ENCODE measurements at places on chromosomes 6 and 20.

DNA sequence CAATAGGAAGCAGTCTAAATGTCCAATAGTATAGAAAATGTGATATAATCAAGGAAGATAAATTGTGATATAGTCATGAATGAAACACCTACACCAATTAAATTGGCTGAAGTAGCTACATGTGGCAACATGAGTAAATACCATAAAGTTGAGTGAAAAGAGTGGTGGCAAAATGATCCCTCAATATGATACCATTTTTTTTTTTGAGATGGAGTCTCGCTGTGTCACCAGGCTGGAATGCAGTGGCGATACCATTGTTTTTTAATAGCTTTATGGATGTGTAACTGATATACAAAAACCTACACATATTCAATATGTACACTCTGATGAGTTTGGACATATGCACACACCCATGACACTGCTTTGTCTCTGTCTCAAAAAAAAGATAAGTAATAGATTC, 20.9 kb upstream of the ILRUN start:
- no peak for DNase-seq

- no peak for DNase-seq
These were observed 697.1 kb downstream of the DOK5 start for GRCh38 chr20:55172310-55173002.

DNA sequence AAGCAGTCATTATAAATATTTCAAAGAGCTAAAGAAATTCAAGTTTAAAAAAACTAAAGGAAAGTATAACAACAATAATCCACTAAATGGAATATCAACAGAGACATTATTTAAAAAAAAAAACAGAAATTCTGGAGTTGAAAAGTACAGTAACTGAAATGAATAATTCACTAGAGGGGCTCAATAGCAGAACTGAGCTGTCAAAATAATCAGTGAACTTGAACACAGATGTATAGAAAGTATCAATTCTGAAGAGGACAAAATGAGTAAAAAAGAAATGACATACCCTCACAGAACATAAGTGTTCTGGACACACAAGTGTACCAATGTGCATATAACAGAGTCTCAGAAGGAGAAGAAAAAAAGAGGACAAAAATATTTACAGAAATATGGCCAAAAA, 191.6 kb upstream of the RUNX2 start:
- no peak for DNase-seq

DNA sequence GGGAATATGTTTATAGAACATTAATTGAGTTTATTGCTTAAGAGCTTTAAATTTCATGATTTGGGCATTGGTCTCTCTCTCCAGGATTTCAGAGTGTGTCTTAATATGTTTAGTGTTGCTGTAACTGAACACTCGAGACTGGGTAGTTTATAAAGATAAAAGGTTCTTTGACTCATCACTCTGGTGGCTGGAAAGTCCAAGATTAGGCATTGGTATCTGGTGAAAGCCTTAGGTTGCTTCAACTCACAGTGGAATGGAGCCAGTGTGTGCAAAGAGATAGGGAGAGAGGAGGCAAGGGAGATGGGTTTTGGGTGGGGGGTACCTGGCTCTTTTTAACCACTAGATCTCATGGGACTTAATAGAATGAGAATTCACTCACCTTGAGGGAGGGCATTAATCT, 35.6 kb upstream of the DTNBP1 start:
- DNase-seq = no peak

GRCh38 chr6:11331111-11331510, 98.6 kb upstream of the NEDD9 start:
- DNase-seq = no peak

DNA sequence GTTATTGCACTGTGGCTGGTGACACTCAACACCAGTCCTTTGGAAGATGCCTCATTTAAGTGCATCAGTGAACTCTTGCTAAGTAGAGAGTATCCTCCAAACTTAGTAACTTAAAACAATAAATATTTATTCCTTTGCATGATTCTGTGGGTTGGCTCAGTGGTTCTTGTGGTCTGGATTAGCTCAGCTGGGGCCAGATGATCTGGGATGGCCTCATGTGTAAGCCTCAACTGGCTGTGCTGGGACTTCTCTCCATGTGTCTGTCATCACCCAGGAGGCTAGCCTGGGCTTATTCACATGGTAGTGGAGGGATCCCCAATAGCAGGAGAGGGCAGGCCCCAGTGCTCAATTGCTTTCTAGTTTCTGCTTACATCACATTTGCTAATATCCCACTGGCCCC, 8.3 kb downstream of the LRRN4 start:
- no peak for DNase-seq

GRCh38 chr6:130598021-130598989, 228.9 kb upstream of the SMLR1 start:
- no peak for DNase-seq

GRCh38 chr6:42726485-42727086, 4.2 kb upstream of the PRPH2 start:
- DNase-seq = peak; percentile 64

DNA sequence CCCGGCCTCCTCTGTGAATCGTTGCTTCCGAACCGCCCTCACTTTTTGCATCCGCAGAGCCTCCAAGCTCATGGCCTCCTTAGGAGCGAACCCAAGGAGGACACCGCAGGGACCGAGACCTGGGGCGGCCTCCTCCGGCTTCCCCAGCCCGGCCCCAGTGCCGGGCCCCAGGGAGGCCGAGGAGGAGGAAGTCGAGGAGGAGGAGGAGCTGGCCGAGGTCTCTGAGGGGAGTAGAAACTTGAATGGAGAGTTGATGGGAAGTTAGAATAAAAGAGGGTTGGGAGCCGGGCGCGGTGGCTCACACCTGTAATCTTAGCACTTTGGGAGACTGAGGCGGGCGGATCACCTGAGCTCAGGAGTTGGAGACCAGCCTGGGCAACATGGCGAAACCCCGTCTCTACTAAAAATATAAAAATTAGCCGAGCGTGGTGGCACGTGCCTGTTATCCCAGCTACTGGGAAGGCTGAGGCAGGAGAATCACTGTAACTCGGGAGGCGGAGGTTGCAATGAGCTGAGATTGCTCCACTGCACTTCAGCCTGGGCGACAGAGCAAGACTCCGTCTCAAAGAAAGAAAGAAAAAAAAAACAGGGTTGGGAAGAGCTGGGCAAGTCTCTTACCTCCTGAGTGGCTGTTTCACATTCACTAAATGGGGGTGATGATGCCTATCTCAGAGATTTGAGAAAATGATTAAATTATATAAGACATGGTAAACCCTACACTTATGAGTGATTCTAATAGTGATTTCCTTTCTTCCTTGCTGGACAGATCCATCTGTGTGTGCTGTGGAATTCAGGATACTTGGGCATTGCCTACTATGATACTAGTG, 805 bp downstream of the MSH5 start:
- no peak for DNase-seq

GRCh38 chr6:41922154-41922553, 855 bp downstream of the BYSL start:
- no peak for DNase-seq

GRCh38 chr6:90819483-90819882, 232.6 kb upstream of the MAP3K7 start:
- no peak for DNase-seq

DNA sequence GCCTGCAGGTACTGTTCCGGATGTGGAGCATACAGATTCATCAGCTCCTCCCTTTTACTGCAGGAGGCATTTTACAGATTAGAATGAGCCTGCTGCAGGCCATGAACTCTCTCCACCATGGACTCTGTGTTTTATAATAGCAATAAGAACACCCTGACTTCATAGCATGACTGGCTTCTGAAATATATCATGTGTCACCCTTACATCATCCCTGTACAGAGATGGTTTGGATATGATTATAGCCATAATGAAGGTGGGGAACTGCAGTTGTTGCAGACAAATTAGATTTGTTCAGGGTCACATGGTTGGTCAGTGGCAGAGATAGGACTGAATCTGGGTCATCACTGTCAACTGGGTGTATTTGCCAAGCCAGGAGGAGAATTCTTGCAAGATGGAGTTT, 100.7 kb downstream of the FOXO3 start:
- no peak for DNase-seq

DNA sequence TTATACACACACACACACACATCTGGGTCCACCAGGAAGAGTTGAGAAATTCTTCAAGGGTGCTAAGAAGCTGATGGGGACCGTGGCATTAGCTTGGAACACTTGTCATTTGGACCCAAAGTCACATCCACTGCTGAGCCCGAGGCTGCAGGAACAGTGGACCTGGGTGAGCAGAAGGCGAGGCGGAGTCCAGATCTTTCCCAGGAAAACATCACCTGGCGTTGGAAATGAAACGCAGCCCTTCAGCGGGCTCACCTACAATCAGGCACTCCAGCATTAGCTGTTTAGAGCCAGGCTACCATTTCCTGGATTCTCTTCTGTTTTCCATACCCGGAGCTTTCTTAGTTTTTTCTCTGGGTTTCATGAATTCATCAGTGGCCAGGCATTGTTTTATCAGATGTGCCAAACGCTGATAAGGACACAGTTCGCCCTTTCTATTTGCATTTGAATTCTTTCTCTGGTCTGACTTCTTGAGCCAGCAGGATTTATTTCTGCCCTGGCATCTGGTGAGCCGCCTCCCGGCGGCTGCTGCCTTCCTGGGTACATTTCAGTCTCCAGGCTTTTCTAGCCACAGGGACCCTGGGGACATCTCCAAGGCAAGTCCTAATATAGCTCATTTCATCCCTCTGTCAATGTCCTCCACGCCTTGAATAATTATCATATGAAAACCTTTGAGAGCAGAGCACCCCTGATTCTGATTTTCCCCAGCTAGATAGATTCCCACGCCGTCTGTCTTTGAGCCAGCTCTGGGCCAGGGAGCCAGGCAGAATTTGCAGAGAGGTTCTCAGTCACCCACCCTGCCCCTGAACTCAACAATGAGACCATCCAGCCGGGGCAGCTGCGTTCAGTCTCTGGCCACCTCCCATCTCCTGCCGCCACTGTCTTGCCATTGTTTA, 170.9 kb downstream of the TTLL2 start:
- no peak for DNase-seq

GRCh38 chr6:169784821-169785340, 33.5 kb downstream of the ERMARD start:
- no peak for DNase-seq

DNA sequence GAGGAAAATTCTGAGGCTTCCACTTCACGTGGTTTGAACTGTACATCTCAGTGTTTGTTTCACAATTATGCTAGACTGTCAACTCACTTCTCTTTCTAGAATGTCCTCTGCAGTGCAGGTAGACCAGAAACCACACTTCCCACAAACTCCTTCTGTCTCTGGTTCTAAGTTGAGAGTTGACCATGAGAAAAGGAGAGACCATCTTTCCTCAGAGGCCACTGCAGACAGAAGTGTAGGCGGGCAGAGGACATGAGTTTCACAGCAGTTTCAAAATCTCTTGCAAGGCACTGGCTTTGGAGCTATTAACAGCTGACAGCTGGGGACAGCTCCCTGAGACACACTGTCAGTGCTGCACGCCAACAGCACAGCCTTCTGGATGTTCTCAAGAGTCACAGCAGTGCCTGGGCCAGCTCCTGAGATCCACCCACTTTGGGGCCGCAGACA, 55.4 kb upstream of the MOXD1 start:
- no peak for DNase-seq

DNA sequence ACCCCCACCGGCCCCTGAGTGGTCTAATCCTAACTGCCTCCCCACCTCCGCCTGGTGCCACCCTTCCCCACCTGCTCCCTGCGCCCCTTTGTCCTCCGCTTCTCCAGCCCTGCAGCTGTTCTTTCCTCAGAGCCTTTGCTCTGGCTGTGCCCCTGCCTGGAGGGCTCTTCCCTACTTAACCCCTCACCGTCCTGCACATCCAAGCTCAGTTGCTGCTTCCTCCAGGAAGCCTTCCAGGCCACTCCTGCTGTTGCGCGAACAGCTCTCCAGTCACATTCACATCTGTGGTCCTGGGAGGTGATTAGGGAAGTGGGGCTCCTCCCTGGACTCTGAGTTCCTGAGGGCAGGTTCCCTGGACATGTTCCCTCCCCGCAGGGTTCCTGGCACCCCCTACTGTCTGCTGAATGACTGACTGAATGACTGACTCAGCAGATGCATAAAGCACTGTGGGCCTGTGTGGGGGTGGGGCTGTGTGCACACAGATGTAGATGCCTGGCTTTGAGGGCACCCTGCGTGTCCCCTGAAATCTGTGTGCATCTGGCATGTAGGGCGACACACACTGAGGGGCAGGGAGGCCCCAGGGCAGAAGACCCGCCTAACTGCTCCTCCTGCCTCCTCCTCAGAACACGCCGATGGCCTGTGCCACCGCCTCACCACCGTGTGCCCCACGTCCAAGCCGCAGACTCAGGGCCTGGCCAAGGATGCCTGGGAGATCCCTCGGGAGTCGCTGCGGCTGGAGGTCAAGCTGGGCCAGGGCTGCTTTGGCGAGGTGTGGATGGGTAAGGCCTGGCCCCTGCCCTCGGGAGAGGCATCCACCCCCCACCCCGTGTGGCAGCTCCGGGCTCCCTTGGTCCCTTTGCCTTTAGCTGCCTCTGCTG, 51.4 kb downstream of the SRC start:
- DNase-seq = no peak

DNA sequence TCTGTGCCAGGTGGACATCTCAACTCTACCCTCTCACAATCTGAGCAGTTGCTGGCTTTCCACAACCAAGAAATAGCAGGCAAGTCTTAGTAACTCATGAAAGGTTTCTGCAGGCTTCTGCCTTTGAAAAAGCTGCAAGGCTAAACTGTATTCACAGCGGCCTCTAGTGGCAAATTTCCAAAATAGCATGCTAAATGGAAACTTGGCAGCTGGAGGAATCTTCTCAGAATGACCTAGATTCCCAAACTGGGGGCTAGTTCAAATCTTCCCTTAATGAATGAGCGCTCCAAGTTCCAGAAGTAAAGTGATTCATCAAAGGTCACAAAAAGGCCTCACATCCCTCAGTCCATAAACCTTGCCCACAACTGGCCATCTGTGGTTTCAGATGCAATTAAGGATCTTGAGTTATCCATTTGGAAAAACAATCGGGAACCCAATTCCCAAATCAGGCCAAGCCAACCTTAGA, 11.9 kb upstream of the CPNE5 start:
- no peak for DNase-seq

GRCh38 chr6:15735567-15736265, 72.9 kb upstream of the DTNBP1 start:
- DNase-seq = no peak

DNA sequence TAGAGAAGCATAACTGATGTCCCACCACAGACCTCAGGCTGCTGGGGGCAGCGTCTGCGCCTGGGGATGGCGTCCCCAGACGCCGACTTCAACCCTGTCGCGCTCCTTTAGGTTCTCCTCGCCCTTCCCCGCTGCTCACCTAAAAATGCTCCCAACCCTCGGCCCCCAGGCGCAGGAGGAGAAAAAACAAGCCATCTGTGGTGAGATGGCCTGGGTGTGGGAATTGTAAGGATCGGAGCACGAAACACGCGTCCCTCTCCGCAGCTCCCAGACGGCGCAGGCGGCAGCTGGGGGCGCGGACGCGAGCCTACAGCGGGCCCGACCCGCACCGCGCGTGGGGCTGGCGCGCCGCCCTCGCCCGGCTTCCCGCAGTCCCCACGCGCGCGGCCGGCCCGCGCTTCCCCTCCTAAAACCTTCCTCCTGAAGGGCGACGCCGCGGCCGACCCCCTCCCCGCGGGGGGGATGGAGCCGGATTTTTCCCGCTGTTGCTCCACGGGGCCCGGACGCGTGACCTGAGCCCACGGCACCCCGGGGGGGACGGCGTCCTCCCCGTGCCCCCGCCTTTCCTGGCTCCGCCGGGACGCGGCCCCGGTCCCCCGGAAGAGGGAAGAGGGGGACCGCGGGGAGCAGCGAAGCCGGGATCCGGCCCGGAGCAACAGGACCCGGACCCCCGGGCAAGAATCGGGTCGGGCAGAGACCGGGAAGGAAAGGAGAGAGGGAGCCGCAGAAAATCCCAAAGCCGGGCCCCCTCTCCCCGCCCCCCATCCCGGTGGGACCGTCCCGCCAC, 611 bp downstream of the EPB41L2 start:
- no peak for DNase-seq

- DNase-seq = no peak
These were observed 118.6 kb upstream of the CCDC28A start for GRCh38 chr6:138654715-138655634.
